ENCODE measurements at places on chromosomes 16 and 17. TPM values are rescaled to one million over a fixed set of nuclear protein-coding genes. Genes with fewer than 3 reads are reported as not detected.

GRCh38 chr16:70764632-70765031 lies 36.3 kb downstream of the VAC14 start:
- H3K4me1 ChIP-seq: no peaks in the 10 kb centered on the region
- H3K27me3 ChIP-seq: no peaks in the 10 kb centered on the region
- H3K27ac ChIP-seq: no peak overlapping the region
- DNase-seq: no peak

- peaks cover 8% of the 10 kb centered on the region for H3K4me1 ChIP-seq
- DNase-seq: no peak
- peaks cover 36% of the 10 kb centered on the region for H3K27me3 ChIP-seq
Measured at GRCh38 chr16:84292011-84292410, 2.7 kb upstream of the WFDC1 start.

DNA sequence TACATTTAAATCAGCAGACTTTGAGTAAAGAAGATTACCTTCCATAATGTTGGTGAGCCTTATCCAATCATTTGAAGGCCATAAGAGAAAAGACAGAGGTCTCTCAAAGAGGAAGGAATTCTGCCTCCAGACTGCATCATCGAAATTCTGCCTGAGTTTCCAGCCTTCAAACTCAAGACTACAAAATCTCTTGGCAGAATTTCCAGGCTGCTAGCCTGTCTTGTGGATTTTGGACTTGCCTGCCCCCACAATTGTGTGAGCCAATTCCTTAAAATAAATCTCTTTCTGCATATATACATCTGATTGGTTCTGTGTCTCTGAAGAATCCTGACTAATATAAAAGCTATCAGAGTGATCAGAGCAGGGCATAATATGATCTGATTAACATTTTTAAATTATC lies 216.6 kb upstream of the CPHXL start:
- H3K4me3 ChIP-seq: no peak overlapping the region
- H3K27me3 ChIP-seq: no peaks in the 10 kb centered on the region
- H3K4me1 ChIP-seq: no peaks in the 10 kb centered on the region
- no peak overlapping the region for H3K27ac ChIP-seq
- no peak for DNase-seq

- no peaks in the 10 kb centered on the region for H3K27me3 ChIP-seq
- H3K4me1 ChIP-seq: no peaks in the 10 kb centered on the region
- no peaks in the 10 kb centered on the region for H3K36me3 ChIP-seq
- no peak for DNase-seq
- H3K27ac ChIP-seq: no peak overlapping the region
- no peak overlapping the region for H3K4me3 ChIP-seq
Measured at GRCh38 chr17:52143542-52143941, 15.0 kb downstream of the CA10 start.

DNA sequence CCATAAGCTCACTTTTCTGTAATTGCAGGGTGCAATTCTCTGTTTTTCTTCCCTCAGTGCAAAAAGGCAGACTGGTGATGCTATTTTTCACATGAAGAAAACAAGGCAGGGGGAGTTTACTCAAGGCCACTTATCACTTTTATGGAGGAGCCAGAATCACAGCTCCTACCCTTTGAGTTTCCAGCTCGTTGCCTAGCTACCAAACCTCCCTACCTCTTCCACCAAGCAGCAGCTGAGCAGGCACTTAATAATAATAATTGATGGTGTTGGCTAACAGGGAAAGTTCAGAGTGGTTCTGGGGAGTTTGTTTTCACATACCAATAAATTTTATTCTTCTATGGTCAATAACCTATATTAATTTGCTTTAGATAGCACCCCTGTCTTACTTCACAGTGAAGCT lies 31.9 kb upstream of the MPHOSPH6 start:
- no peaks in the 10 kb centered on the region for H3K36me3 ChIP-seq
- no peak overlapping the region for H3K4me3 ChIP-seq
- no peaks in the 10 kb centered on the region for H3K27me3 ChIP-seq
- no peak for DNase-seq

GRCh38 chr17:79633993-79634813 lies 23.4 kb upstream of the RBFOX3 start:
- H3K4me1 ChIP-seq: no peaks in the 10 kb centered on the region
- peaks cover 27% of the 10 kb centered on the region for H3K27me3 ChIP-seq
- H3K36me3 ChIP-seq: no peaks in the 10 kb centered on the region
- H3K27ac ChIP-seq: no peak overlapping the region
- no peak overlapping the region for H3K4me3 ChIP-seq
- no peak for DNase-seq

GRCh38 chr17:49524473-49525359 lies 29.6 kb downstream of the NGFR start:
- H3K4me3 ChIP-seq: no peak overlapping the region
- peaks cover 2% of the 10 kb centered on the region for H3K27me3 ChIP-seq
- H3K36me3 ChIP-seq: no peaks in the 10 kb centered on the region
- H3K4me1 ChIP-seq: peaks cover 11% of the 10 kb centered on the region
- DNase-seq: no peak

PPY gene
- total RNA-seq: not detected

ENDOV gene
- 10.1 TPM for total RNA-seq

AGRP gene
- total RNA-seq: not detected

CDH16 gene
- not detected for total RNA-seq
